ENCODE measurements at places on chromosomes 5 and 9.
A peak's percentile ranks its signal among the peaks of the same experiment; 100 is the strongest.

- DNase-seq, result no peak
Observed at GRCh38 chr5:167835146-167835545, 456.3 kb upstream of the WWC1 start.

- DNase-seq, result peak; percentile 63
Observed at GRCh38 chr5:79236970-79237739, 1.2 kb downstream of the JMY start.

DNA sequence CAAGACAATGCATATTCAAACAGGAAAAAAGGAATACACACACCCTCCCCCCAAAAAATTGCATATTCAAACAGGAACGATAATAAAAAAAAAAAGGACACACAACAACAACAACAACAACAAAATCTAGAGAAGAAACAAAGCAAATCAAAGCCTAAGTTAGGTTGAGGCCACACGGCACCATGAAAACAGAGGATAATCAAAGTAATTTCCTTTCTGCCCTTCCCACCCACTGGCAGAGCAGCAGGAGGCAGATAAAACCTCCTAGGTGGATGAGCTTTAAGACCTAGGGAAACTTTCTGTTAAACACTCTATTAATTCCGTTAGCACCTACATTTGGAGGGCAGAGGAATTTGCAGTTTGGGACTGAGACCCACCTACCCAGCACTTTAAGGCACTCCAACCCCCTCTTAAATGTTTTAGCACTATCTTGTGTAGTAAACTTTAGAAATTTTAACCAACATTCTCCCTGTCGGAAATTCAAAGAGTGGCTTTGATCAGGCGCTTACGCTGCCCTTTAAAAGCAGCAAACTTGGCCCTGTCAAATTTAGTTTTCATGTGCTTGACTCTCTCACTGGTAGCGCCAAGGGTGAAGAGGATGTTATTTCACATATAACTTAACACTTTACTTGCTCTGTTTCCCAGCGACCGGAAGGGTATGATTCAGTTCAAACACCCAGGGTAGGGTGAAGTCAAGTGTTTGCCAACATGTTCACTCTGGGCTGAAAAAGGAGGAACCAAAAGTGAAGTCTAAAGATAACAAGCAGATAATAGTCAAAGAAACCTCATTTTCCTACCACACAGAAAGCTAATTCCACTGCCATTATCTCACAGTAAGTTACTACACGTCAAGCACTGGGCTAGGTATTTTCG is 9.2 kb downstream of the ENC1 start:
- peak; percentile 53 for DNase-seq

DNA sequence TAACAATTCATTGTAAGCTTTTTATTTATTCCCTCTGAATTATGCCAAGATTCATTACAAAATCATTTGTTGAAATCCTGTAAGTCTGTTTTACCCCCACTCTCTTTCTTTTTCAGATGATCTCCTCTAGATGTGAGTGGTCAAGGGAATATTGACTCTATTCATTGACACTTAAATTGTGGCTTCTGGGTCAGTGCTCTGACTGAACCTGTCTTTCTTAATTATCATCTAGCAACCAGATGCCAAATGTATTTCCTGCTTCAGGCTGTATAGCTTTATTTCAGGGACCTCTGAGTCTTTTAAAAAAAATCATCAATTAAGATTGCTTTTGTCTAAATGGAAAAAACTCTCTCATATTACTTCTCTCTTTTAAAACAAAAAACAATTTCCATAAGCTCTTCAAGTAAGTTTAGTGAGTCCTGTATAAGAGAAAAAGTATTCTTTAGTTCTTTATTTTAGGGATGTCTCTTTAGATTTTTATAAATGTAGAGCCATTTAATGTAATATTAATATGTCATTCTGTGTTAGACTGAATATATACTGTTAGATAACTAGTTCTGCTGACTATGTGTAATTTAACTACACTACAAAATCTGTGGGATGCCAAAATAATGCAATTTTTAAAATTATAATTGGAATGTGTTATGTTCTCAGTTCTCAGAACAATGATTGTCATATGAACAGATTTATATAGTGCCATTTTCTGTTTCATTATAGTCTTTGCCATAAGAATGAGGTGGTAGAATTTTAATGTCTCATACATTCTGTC is 645.8 kb upstream of the EDIL3 start:
- DNase-seq, result no peak

- DNase-seq, result no peak
Observed at GRCh38 chr5:116315531-116315930, 230.7 kb downstream of the COMMD10 start.

GRCh38 chr5:148347706-148348105 is 12.3 kb downstream of the SPINK9 start:
- no peak for DNase-seq

DNA sequence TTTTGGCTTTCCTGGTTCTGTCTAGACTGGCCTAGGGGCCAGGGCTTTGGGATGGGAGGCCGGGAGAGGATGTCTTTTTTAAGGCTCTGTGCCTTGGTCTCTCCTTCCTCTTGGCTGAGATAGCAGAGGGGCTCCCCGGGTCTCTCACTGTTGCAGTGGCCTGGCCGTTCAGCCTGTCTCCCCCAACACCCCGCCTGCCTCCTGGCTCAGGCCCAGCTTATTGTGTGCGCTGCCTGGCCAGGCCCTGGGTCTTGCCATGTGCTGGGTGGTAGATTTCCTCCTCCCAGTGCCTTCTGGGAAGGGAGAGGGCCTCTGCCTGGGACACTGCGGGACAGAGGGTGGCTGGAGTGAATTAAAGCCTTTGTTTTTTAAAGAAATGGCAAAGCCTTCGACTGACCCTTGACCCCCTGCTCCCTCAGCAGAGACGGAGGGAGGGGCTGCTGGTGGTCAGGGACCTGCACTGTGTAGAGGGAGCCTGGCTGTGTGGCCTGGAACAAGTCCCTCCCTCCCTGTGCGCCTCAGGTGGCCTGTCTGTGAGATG is 11.1 kb downstream of the FPGS start:
- DNase-seq, result peak; percentile 12

- no peak for DNase-seq
Observed at GRCh38 chr5:179385914-179386313, 40.7 kb upstream of the ADAMTS2 start.

- no peak for DNase-seq
Observed at GRCh38 chr5:97877588-97877987, 694.5 kb upstream of the RIOK2 start.

- DNase-seq, result no peak
Observed at GRCh38 chr5:35963381-35963843, 25.0 kb upstream of the CAPSL start.

DNA sequence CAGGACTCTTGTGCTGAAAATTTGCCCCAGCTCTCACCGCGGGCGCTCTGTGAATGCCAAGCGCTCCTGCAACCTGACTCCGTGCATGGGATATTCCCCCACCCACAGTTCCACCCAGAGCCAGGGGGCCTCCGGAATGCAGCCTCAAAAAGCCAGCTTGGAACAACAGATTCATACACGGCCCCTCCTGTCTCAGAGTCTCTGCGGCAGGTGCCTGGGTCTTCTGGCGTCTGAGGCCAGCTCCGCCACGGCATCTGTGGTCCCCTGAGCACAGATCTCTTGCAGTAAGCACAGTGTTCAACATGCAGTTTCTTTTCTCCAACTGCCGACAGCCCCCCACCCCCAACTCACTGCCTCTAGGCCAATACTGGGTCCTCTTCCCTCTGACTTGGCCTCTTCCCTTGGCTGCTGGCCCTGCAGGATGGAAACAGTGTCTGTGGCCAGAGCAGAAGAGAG is 355.7 kb upstream of the IRX2 start:
- no peak for DNase-seq

GRCh38 chr9:131837316-131837715 is 97.4 kb upstream of the RAPGEF1 start:
- DNase-seq, result no peak

DNA sequence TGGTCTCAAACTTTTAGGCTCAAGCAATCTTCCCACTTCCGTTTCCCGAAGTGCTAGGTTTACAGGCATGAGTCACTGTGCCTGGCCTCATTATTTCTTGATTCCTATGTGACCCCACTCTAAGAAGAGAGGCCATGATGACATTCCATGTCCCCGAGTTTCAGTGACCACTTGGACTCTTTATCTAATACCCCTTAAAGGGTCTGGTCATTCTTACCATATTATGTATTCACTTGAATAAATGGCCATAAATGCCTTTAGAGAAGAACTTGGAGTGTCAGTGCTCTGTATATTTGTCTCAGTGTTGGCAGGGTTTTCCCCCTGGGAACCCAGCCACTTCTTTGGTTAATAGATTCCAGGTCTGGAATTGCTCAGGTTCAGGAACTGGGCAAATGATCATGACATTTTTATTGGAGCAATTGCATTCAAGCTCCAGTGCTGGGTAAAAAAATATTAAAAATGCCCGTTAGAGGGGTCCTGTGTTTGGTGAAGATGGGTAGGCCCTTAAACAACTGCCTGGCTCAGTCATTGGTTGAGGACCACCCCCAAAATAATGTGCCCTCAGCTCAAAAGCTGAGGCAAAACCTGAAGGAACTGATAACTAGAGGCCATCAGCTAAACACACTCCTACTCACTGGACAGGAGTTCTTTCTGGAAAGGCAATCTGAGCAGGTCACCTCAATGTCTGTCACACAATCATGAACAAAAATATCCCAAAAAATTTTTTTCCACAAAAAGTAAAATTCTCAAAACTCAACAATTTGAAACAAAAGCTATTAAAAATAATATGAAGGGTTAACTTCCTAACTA is 186.6 kb upstream of the ZNF608 start:
- DNase-seq, result no peak

GRCh38 chr5:30764704-30765103 is 428.8 kb upstream of the CDH6 start:
- DNase-seq, result no peak

DNA sequence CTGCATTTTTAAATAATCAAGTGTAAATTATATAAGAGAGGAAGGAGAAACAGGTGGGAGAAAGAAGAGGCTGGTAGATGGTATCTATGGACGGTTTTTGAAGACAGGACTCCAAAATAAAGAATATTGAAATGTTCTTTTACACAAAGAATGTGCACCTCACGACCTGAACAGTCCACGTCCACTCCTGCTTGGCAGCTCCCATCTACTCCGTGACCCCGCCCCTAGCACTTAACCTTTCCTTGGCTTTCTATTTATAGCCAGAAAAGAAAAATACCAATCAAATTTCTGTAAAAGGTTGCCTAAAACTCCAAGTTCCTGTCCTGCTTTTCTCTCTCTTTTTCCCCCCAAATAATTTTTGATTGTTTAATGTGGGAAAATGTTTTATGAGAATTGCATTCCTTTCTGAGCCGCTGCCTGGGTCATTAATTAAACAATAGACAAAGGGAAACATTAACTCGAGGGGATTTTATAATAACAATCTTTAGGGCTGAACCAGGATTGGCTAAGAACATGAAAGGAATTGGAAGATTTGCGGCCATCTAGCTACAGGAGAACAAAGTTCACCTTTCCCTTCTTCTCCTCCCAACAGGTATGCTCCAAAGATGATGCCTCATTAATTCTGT is 173.6 kb upstream of the MAP3K1 start:
- DNase-seq, result no peak

DNA sequence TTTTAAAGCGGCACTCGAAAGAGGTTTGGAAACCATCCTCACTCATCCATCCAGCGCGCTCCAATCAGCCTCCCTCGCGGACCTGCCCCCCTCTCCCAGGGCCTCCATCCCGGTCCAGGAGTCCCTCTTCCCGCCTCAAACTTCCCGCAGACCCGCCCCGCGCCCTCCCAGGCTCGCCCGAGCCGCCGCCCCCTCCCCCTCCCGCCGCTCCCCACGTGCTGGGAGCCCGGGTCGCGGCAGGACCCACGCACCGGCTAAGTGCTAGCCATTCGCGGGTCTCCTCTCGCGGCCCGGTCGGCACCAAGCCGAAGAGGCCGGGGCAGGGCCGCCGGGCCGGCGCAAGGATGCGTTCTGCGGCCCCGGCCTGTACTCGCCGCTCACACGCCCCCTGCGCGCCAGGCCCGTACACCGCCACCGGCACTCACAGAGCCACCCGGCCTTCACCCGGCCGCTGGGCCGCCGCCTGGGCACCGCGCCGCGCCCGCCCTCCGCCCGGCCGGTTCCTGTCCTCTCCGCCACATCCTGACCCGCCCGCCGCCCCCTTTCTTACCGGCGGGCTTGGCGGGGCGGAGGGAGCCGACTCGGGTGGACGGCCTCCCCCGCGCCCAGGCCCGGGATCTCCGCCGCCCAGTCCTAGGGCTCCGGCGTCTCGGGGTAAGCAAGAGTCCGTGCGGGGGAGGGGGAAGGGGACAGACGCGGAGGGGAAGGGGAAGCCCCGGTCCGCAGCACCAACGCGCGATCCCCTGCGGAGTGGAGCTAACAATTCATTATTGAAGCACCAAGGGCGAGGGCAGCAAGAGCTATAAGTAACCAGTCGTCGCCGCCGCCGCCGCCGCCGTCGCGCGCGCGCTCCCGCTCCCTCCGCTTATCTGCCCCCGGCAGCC is 576 bp downstream of the CHD1 start:
- DNase-seq, result peak; percentile 66

GRCh38 chr5:21424907-21425306 is 1428.2 kb downstream of the CDH12 start:
- no peak for DNase-seq

- peak; percentile 32 for DNase-seq
Observed at GRCh38 chr9:116154334-116154975, 864 bp downstream of the PAPPA start.

DNA sequence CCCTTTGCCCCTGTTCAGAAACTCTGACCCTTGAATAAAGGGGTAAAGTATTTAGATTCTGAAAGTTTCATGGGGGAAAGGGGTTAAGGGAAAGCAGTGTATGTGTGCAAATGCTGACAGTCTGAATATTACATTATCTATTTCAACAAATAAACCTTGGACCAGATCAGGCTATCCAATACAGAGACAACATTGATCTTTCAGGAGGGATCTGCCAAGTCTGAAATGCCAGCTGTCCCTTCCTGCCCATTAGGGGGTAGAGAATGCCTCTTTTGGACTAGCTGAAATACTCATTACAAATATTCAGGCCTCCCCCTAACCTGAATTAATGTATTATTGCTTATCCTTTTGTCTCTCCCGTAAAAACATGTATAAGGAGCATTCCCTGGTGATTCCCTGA is 219.5 kb downstream of the NR3C1 start:
- DNase-seq, result no peak

DNA sequence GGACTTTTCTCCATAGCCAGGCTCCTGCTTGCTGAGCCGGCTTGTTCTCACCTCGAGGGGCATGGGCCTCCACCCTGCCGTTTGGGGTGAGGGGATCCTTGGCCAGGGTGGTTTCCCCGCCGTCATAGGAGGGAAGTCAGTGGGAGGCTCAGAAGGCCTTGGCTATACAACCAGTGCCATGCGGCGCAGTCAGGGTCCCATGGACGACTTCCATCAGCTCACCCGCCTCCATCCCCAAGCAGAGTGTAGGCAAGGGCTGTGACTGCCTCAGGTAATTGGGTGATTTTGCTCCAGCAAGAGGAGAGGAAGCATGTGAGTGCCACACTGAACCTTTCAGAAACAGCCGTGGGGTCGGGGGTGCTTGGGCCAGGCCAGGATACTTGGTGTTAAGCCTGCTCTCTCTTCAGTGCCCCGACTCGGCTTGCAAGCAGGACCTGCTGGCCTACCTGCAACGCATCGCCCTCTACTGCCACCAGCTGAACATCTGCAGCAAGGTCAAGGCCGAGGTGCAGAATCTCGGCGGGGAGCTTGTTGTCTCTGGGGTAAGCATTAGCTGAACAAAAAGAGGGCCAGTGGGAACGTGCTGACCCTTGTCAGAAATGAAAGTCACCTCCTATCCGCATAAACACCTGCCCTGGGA is 57.2 kb upstream of the LRRTM2 start:
- no peak for DNase-seq

GRCh38 chr5:57186194-57186593 is 12.3 kb downstream of the GPBP1 start:
- no peak for DNase-seq
